ENCODE measurements at places on chromosomes 12 and 14. TPM values are rescaled to one million over a fixed set of nuclear protein-coding genes. Genes with fewer than 3 reads are reported as not detected.

Gene ARMH4
- 0.78 TPM for total RNA-seq

Gene MYH7
- 0.01 TPM for total RNA-seq

Gene DTX3
- 14.2 TPM for total RNA-seq

Gene RNASE3
- total RNA-seq = not detected

Gene CACNB3
- total RNA-seq = 31.2 TPM

Gene INHBE
- total RNA-seq = not detected

Gene POU6F1
- total RNA-seq = 0.99 TPM

Gene MMP14
- total RNA-seq = 0.51 TPM

Gene DNAJC22
- 22.4 TPM for total RNA-seq

Gene DDN
- total RNA-seq = 0.50 TPM

Gene MYO1H
- not detected for total RNA-seq

Gene SERPINA10
- not detected for total RNA-seq

Gene NEUROD4
- total RNA-seq = not detected

Gene PPP1R36
- total RNA-seq = 0.19 TPM

Gene FAM186B
- 0.11 TPM for total RNA-seq

Gene FERMT2
- 43.7 TPM for total RNA-seq

Gene C1R
- total RNA-seq = 49.0 TPM

Gene RCOR1
- total RNA-seq = 40.6 TPM

Gene NPFF
- total RNA-seq = 0.19 TPM

Gene GLTP
- total RNA-seq = 19.0 TPM

Gene PMEL
- 1.1 TPM for total RNA-seq

Gene PXN
- 224 TPM for total RNA-seq

Gene CLEC7A
- total RNA-seq = not detected

Gene P2RX2
- total RNA-seq = not detected

Gene BBS10
- 6.4 TPM for total RNA-seq

Gene ASPG
- 0.15 TPM for total RNA-seq

Gene IQSEC3
- 0.05 TPM for total RNA-seq

Gene CFAP73
- total RNA-seq = not detected

Gene FLVCR2
- total RNA-seq = 16.0 TPM
